ENCODE measurements at places on chromosomes 7 and 10. TPM values are rescaled to one million over a fixed set of nuclear protein-coding genes. Genes with fewer than 3 reads are reported as not detected.

GRCh38 chr10:124659380-124659779 is 84.8 kb downstream of the FAM53B start:
- no peak for DNase-seq

DNA sequence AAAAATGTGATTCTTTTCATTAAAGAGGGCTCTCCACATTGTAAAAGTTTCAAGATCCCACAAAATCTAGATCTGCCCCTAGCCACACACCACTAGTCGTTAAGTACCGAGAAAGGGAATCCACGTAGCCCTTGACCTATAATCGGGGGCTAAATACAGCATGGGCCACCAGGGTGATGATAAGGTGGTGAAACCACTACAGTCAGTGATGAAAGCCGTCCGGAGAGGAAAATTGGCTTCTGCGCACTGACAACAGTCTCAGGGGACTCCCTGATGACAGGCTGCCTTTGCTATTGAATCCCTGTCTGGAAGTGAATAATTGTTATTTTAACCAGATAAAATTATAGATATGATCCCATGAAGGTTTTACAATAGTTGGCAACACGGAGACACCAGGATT is 4.6 kb downstream of the TECTB start:
- no peak for DNase-seq

GRCh38 chr7:93955304-93955703 is 33.8 kb downstream of the GNG11 start:
- DNase-seq, result no peak

The SMURF1 gene
- total RNA-seq, result 40.3 TPM

- no peak for DNase-seq
Measured at GRCh38 chr10:123359539-123359938, 205.3 kb downstream of the BUB3 start.

DNA sequence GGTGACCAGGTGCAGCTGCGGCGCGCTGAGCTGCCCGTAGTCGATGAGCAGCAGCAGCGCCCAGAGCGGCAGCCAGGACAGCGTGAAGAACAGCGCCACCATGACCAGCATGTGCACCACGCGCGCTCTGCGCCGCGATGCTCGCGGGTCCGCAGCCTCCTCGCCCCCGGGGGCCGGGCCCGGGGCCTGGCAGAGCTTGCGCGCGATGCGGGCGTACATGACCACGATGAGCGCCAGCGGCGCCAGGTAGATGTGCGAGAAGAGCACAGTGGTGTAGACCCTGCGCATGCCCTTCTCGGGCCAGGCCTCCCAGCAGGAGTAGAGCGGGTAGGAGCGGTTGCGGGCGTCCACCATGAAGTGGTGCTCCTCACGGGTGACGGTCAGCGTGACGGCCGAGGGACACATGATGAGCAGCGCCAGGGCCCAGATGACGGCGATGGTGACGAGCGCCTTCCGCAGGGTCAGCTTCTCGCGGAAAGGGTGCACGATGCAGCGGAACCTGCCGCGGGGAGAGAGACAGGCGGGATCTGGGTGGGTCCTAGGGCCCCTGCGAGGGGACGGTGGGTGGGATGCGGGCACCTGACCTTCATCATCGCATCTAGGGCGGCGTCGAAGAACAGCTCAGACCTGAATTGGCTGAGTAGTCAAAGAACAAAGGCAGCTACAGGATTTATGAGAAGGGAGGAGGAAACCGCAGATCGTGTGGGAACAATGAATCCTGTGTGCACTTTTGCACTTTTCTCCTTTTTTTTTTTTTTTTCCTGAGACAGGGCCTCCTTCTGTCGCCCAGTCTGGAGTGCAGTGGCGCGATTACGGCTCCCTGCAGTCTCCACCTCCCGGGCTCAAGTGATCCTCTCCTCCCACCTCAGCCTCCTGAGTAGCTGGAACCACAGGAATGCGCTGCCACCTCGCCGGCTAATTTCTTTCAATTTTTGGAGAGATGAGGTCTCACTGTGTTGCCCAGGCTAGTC is 22.4 kb upstream of the PPA1 start:
- DNase-seq, result no peak

- DNase-seq, result no peak
Measured at GRCh38 chr7:17467386-17467945, 169.0 kb downstream of the AHR start.

DNA sequence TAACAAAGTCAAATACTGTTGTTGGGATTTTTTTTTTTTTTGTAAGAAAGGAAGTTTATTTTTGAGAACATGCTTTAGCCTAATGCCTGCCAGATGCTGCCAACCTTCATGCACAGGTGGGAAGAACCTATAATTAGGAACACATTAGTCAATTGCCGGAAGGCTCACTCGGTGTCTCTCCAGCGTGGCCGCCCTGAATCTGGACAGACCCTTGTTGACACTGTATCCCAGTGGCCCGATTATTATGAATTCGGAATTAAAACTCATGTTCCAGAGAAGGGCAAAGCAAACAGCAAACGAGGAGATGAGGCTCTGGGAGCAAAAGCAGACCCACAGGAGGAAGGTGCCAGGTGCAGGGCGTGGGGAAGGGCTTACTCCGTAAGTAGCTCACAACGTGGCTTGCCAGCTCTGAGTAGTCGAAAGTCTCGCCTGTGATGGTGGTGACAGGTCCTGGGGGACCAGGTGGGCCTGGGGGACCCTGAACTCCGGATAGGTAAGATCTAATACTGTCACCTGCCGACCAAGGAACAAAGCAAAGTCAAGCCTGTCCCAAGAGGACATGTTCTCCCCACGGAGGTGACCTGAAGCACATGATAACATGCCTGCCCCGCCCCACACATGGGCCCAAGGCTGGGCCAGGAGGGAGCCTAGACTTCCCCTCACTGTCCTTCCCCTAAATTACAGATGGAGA is 48.3 kb downstream of the COL17A1 start:
- no peak for DNase-seq

DNA sequence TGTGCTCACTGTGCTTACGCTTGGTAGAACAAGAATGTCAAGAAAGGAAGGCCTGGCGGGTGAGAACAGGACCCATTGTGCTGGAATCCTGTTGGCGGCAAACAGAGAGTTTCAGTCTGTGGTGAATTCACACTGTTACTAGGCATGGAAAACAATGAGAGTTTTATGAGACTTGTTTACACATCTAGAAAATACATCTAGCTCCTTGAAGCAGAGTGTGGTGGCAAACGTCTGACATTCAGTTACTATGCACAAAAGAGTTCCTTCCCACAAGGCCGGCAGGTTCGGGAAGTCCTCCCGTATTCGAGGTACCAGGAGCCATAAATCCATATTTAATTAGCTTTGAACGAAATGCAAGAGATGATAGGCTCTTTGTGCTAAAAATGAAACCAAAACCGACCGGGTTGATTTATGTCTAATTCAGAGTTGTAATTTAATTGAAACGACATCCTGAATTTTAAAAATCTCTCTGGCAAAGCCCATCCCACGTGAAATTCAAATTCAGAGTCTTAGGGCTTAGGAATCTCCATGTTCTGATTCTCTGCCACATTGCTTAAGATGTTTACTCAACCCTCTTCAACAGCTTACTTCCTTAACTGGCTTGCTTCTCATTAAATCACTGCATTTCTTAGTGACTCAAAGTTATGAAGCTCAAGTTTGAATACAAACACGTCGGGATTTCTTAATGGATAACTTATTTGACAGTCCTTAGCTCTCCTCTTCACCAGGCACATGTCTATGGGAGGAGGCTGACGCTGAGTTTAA is 299.9 kb upstream of the PITRM1 start:
- no peak for DNase-seq

The GALNT17 gene
- total RNA-seq, result 90.1 TPM

DNA sequence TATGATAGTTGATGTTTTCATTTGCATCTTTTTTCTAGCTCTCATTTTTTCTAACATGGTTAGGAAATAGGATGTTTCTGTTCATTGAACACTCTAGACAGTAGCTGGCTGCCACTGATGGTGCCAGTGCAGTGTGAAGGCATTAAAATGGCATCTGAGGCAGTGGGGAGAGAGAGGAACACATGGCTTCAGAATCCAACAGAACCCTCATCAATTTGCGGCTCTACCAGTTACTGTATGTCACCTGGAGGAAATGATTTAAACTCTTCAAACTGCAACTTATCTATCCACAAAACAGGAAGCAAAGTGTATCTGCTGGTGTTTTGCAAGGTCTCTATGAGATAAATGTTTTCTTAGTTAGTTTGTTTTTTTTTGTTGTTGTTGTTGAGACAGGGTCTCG is 305.2 kb upstream of the PRKCQ start:
- no peak for DNase-seq

DNA sequence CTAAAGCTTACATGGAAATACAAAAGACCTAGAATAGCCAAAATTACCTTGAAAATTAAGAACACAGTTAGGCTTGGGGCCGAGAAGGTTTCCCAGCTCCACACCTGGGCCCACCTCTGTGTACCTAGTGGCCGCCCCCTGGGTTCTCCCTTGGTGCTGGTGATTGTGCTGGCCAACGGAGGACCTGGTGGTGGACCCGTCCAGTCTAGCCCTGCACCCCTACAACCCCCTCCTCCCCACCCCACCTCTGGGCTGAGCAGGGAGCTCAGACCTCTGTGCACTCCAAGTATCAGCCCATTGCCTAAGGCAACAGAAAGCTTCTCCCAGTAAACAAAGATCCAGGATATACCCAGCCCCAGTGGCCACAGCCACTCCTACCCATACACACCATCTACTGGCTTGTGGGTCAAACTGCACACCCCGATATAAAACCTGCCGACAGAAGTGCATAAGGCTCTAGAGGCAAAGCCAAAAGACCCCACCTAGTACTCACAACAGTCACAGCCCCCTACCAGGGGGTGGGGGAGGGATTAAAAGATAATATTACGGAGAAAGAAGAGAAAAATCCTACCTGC is 105.0 kb upstream of the DIP2C start:
- no peak for DNase-seq

- no peak for DNase-seq
Measured at GRCh38 chr10:53022611-53023088, 250.1 kb upstream of the MBL2 start.

The LAMB1 gene
- total RNA-seq, result 71.8 TPM

The UTF1 gene
- total RNA-seq, result 0.35 TPM

The PRLHR gene
- total RNA-seq, result not detected

- no peak for DNase-seq
Measured at GRCh38 chr7:82019551-82020475, 250.0 kb upstream of the HGF start.

The HHEX gene
- 2.1 TPM for total RNA-seq

DNA sequence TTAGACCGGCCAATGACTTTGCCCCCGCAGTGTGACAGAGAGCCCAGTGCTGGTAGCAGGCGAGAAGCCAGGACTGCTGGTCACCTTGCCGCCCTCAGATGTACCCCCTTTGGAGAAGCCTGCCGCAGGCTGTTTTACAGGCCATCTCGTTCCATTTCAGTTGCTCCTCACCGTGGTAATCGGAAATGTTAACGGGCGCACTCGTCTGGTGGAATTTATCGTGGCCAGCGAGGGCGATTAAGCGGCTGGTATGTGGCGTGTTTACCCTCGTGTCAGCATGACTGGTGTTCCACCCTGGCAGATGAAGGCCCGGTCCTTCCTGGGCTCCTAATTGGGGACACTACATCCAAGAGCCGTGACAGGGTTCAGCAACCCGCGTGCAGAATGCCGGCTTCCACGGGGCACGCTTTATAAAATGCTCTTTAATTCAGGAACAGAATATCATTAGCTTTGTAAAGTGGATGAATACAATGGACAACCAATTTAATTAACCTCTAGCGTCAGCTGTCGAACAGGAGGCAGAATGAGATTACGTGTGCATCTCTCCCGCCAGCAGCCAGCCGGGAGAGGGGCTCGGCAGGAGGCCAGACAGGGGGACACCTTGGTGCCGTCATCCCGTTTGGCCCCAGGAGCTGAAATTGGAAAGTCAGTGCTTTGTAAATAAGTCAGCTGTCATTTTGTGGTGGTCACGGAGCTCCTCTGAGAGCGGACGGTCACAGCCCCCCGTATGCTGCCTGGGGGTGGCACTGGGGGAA is 108.3 kb downstream of the NKX6-2 start:
- no peak for DNase-seq

- DNase-seq, result no peak
Measured at GRCh38 chr7:22333680-22334141, 23.2 kb downstream of the RAPGEF5 start.

The VSTM4 gene
- 45.0 TPM for total RNA-seq

The CALHM1 gene
- not detected for total RNA-seq

DNA sequence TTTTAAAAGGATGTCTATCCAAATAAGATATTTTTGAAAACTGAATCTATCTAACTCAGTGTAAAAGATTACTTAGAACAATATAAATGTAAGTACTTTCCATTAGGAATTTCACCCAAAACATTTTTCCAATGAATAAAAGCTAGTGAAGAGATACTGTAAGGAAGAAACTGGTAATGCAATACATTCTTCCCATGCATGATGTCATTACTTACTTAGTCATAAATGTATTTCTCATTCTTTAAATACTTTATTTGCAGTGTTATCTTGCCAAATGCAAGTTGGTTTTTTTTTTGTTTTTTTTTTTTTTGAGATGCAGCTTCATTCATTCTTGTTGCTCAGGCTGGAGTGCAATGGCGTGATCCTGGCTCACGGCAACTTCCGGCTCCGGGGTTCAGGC is 265.6 kb downstream of the PHF14 start:
- DNase-seq, result no peak

DNA sequence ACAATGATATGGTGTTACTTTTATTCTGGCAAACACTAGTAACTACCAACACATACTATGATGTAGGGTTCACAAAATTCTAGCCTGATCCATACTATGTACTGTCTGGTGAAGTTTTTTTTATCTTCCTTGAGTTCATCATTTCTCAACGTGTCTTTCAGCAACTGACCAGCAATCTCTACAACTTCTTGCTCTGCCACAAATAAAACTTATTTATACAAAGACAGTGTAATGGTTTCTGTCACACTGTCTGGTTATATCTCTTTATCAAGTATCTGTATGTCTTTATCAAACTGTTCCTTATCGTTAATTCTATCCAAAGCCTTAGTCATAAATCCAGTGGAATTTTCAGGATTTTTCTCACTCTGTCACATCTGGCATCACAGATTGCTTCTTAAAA is 69.7 kb downstream of the CUL2 start:
- no peak for DNase-seq

DNA sequence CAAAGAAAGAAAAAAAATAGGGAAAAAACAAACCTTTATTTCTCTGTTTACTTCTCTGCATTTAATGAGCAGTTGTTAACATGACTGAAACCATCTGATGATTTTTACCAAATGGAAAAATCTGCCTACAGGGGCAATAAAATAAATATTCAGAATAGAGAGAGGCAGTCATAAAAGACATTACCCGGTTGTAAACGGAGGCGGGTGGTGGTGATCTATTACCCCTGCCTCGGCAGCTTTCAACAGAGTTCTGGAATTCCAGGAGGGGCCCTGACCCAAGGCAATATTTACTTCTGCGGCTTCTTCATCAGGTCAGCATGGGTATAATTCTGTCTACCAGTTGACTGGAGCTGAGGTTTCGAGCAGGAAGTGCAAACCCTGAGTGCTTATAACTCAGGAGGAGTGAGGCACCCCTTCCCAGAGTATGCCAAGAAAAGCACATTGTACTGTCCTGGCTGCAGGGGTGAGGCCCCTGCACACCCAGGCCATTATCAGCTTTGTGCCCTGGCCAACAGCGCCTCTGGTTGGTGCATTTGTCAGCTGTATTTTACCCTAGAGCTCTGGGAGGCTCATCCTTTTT is 8.2 kb upstream of the CXCL12 start:
- DNase-seq, result no peak

The SAP25 gene
- total RNA-seq, result 10.1 TPM

The EPHA1 gene
- total RNA-seq, result not detected

GRCh38 chr10:129942936-129943715 is 20.9 kb downstream of the EBF3 start:
- peak; percentile 24 for DNase-seq

Data from ovary (tissue), 10 donors.